Heart left ventricle (tissue), 16 donors: ENCODE measurements at places on chromosomes 6 and 20. TPM values are rescaled to one million over a fixed set of nuclear protein-coding genes. Genes with fewer than 3 reads are reported as not detected.

NPEPL1 gene
- 32.5 TPM for polyA plus RNA-seq

GRCh38 chr6:131292145-131292938 lies 157.1 kb downstream of the AKAP7 start:
- DNase-seq = no peak
- H3K4me3 ChIP-seq = no peak overlapping the region
- H3K27me3 ChIP-seq = no peaks in the 10 kb centered on the region
- H3K27ac ChIP-seq = no peak overlapping the region
- H3K4me1 ChIP-seq = peaks cover 8% of the 10 kb centered on the region

- no peak overlapping the region for H3K27ac ChIP-seq
- no peaks in the 10 kb centered on the region for H3K27me3 ChIP-seq
- no peak for DNase-seq
- H3K4me3 ChIP-seq = no peak overlapping the region
- H3K4me1 ChIP-seq = no peaks in the 10 kb centered on the region
- H3K36me3 ChIP-seq = no peaks in the 10 kb centered on the region
Measured at GRCh38 chr6:36946526-36946925, 8.0 kb upstream of the PI16 start.

GCNT2 gene
- 16.3 TPM for polyA plus RNA-seq

DNA sequence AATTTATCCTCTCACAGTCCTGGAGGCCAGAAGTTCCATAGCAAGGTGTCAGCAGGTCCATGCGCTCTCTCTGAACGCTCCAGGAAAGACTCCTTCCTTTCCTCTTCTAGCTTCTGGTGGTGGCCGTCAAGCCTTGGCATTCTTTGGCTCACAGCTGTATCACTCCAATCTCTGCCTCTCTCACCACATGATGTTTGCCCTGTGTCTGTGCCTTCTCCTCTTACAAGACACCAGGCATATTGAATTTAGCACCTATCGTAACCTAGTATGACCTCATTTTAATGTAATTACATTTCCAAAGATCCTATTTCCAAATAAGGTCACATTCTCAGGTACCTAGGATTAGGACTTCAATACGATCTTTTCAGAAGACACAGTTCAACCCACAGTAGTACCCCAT lies 428.5 kb downstream of the CD83 start:
- no peak for DNase-seq
- H3K36me3 ChIP-seq = no peaks in the 10 kb centered on the region
- H3K4me1 ChIP-seq = peaks cover 5% of the 10 kb centered on the region
- no peaks in the 10 kb centered on the region for H3K27me3 ChIP-seq

- H3K36me3 ChIP-seq = no peaks in the 10 kb centered on the region
- no peaks in the 10 kb centered on the region for H3K4me1 ChIP-seq
- no peak for DNase-seq
- H3K27me3 ChIP-seq = no peaks in the 10 kb centered on the region
- H3K4me3 ChIP-seq = no peak overlapping the region
- H3K27ac ChIP-seq = no peak overlapping the region
Measured at GRCh38 chr6:4225161-4225872, 89.9 kb upstream of the ECI2 start.

- no peaks in the 10 kb centered on the region for H3K27me3 ChIP-seq
- H3K4me1 ChIP-seq = no peaks in the 10 kb centered on the region
- H3K36me3 ChIP-seq = no peaks in the 10 kb centered on the region
- H3K4me3 ChIP-seq = no peak overlapping the region
Measured at GRCh38 chr6:74222768-74223333, 526.8 kb downstream of the CD109 start.

GRCh38 chr6:42551217-42551616 lies 12.6 kb upstream of the UBR2 start:
- no peak for DNase-seq
- H3K4me3 ChIP-seq = no peak overlapping the region
- no peaks in the 10 kb centered on the region for H3K36me3 ChIP-seq
- peaks cover 4% of the 10 kb centered on the region for H3K27me3 ChIP-seq

AARS2 gene
- polyA plus RNA-seq = 4.1 TPM

- no peaks in the 10 kb centered on the region for H3K36me3 ChIP-seq
- no peak overlapping the region for H3K4me3 ChIP-seq
- no peak for DNase-seq
- no peaks in the 10 kb centered on the region for H3K27me3 ChIP-seq
- H3K4me1 ChIP-seq = no peaks in the 10 kb centered on the region
- no peak overlapping the region for H3K27ac ChIP-seq
Measured at GRCh38 chr6:78484198-78485064, 382.9 kb upstream of the IRAK1BP1 start.

KIF25 gene
- polyA plus RNA-seq = 0.15 TPM

BFSP1 gene
- 0.11 TPM for polyA plus RNA-seq

DNA sequence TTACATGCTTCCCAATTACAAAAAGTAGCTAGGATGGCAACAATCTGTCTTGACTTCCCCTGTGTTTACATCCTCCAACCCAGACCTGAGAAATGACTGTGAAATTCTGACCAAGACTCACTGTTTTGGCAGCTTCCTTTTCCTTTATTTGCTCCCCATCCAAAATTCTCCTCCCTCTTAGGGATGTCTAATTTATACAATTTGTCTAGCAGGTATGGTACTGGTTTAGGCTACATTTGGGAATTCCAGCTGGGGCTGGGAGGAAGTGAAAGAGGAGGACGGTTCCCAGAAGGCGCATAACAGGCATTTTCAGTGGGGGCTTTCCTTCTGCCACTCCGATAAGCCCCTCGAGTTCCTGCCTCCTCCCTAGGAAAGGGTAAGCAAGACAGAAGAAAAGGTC lies 231.5 kb upstream of the BTBD3 start:
- H3K27ac ChIP-seq = no peak overlapping the region
- no peak overlapping the region for H3K4me3 ChIP-seq
- no peak for DNase-seq
- H3K36me3 ChIP-seq = no peaks in the 10 kb centered on the region
- H3K27me3 ChIP-seq = no peaks in the 10 kb centered on the region
- peaks cover 6% of the 10 kb centered on the region for H3K4me1 ChIP-seq

MAP3K4 gene
- polyA plus RNA-seq = 9.2 TPM

- no peak for DNase-seq
- no peak overlapping the region for H3K4me3 ChIP-seq
- H3K27ac ChIP-seq = no peak overlapping the region
- H3K4me1 ChIP-seq = no peaks in the 10 kb centered on the region
- no peaks in the 10 kb centered on the region for H3K27me3 ChIP-seq
Measured at GRCh38 chr6:134795001-134795400, 154.9 kb downstream of the ALDH8A1 start.

NUS1 gene
- polyA plus RNA-seq = 9.1 TPM

- no peak overlapping the region for H3K4me3 ChIP-seq
- H3K4me1 ChIP-seq = no peaks in the 10 kb centered on the region
- H3K36me3 ChIP-seq = no peaks in the 10 kb centered on the region
- H3K27me3 ChIP-seq = no peaks in the 10 kb centered on the region
- DNase-seq = no peak
Measured at GRCh38 chr6:56003616-56004015, 128.2 kb upstream of the BMP5 start.

GRCh38 chr6:158077676-158078075 lies 90.4 kb downstream of the SERAC1 start:
- no peak for DNase-seq
- no peaks in the 10 kb centered on the region for H3K4me1 ChIP-seq
- no peak overlapping the region for H3K4me3 ChIP-seq
- no peak overlapping the region for H3K27ac ChIP-seq
- H3K27me3 ChIP-seq = no peaks in the 10 kb centered on the region

- no peak for DNase-seq
- peaks cover 3% of the 10 kb centered on the region for H3K27me3 ChIP-seq
- no peaks in the 10 kb centered on the region for H3K36me3 ChIP-seq
- no peak overlapping the region for H3K4me3 ChIP-seq
- H3K27ac ChIP-seq = no peak overlapping the region
- peaks cover 12% of the 10 kb centered on the region for H3K4me1 ChIP-seq
Measured at GRCh38 chr20:61631751-61632150, 379.7 kb downstream of the CDH4 start.

HLA-DOB gene
- polyA plus RNA-seq = 0.76 TPM
